GM03348 (cell line): ENCODE measurements at places on chromosomes 12 and 14.
A peak's percentile ranks its signal among the peaks of the same experiment; 100 is the strongest.

- no peak for DNase-seq
Measured at GRCh38 chr12:131042834-131043245, 89.1 kb downstream of the ADGRD1 start.

- no peak for DNase-seq
Measured at GRCh38 chr12:22880807-22881206, 255.8 kb downstream of the ETNK1 start.

- no peak for DNase-seq
Measured at GRCh38 chr14:75864352-75864751, 117.4 kb downstream of the TGFB3 start.

GRCh38 chr14:49621114-49621881 lies 699 bp downstream of the MGAT2 start:
- DNase-seq, result peak; percentile 50

DNA sequence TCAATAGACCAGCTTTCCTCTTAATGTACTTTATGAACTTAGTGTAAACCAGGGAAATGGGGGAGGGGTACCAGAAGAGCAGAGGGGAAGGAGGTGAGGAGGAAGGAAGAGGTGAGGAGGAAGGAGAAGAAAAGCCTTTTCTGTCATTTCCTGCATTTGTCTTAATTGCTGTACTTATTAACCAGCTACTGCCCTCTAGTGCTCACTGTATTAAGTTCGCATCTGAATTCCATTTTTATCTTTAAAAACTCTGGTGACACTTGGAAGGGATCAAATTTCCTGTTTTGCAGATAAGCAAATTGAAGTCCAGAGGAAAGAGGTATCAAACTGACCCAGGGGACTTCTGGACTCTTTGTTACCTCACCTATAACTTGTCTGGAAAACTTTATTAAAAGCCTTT lies 22.2 kb downstream of the MANSC1 start:
- DNase-seq, result peak; percentile 70

- no peak for DNase-seq
Measured at GRCh38 chr14:105290621-105291346, 10.0 kb downstream of the BRF1 start.
